Cortex of kidney (tissue), 1 donor: ENCODE measurements at places on chromosomes 5 and 9.

GRCh38 chr5:111165058-111165457, 59.1 kb upstream of the CAMK4 start:
- no peak for DNase-seq

- DNase-seq: no peak
Measured at GRCh38 chr9:114000671-114001409, 77.3 kb downstream of the AMBP start.

DNA sequence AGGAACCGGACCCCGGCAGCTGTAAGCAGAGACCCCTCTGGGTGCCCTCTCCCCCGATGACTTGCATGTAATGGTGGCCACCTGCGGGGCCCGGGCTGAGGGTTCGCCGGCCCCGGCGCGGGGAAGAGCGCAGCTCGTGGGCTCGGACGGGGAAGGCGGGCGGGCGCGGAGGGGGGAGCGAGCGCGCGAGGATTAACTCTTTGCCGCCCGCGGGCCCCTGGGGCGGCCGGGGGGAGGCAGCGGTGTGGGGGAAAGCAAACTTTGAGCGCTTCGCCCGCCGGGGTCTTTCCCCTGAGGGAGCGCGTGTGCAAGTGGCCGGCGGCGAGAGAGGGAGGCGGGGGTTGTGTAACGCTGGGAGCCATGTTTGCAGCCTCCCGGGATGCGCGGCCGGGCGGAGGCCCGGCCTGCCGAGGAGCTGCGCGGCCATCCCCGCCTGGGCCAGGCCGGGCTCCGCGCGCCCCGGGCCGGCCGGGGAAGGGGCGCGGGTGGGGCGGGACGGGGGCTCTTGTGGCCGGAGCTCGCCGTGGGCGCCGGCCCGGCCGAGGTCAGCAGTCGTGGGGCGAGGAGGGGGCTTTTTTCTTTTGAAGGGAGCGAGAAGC, 547 bp downstream of the ANP32B start:
- no peak for DNase-seq

DNA sequence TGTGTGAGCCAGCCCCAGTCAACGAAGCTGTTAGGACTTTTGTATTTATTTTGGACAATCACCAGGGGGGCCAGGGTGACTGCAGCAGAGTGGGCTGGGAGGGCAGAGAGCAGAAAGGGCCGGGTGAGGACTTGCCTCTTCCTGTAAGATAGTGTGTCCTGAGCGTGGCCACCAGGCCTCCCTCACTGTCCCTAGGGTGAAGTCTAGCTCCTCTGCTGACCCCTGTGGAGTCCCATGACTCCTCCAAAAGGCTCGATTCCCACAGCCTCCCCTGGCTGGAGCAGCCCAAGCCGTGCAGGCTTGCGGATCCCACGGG, 147.8 kb downstream of the RXRA start:
- DNase-seq: no peak

- no peak for DNase-seq
Measured at GRCh38 chr9:100759215-100759614, 181.3 kb downstream of the CAVIN4 start.

DNA sequence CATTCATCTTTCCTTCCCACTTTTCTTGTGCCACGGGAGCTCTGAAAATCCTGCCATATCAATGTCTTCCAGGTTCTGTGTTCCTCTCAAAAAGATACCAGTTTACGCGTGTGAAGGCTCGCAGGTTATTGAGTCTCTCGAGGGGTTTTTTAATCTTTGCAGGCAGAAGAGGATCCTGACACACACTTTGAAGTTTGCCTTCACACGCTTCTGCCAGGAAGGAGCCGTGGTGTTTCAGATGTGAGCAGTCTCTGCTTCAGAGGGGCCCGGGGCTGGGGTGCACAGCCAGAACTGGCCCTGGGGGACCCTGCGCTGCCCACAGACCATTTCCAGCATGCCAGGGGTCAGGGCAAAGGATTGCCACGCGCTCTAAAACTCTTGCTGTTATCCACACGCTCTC, 167.2 kb downstream of the TTLL11 start:
- DNase-seq: no peak

- DNase-seq: no peak
Measured at GRCh38 chr9:34370970-34371880, 5.5 kb downstream of the MYORG start.

- DNase-seq: no peak
Measured at GRCh38 chr5:180910735-180911134, 11.8 kb downstream of the BTNL8 start.

DNA sequence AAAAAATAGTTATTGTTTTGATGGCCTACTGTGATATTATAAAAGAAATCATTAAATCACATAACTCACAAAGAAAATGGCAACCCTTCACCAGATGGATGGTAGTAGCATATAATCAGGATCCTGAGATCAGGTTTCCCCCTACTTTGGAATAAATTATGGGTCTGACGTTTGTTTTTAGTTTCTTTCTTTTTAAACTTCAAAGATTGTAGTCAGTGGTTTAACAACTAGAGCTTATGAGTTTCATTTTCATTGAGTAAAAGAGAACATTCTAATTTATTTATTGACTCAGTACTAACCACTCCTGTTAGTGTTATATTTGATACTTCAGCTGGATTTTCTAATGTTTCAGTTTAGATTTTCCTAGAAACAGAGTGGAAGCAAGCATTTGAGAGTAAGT, 218.0 kb upstream of the PCSK5 start:
- DNase-seq: no peak

- no peak for DNase-seq
Measured at GRCh38 chr9:134591082-134591571, 50.5 kb upstream of the COL5A1 start.

DNA sequence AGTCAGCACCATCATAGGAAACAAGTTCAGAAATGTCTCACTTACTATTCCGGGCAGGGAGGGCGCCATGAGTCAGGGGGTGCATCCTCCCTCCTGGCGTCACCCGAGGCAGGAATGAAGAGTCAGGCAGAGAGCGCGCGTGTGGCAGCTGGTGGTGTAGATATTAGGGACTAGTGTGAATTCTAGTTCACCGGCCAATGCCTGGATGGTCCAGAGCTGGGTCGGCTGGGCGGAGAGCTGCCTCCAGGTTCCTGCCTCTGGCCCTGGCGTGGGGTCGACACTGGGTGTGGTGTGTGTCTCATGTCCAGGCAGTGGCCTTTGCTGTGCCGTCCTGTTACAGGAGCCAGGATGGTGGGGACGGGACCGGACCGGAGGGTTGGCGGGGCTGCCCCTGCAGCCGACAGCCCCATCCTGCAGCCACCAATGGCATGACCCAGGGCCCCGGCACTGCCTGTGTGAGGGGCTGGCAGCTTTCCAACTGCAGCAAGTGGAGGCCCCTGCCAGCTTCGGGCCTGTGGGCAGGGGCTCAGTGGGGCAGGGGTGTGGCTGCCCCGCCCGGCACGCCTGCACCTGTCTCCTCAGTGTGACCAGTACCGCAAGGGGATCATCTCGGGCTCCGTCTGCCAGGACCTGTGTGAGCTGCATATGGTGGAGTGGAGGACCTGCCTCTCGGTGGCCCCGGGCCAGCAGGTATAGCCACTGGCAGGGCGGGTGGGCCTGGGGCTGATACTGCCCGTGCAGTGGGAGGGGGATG, 9.1 kb downstream of the DIPK1B start:
- DNase-seq: no peak

DNA sequence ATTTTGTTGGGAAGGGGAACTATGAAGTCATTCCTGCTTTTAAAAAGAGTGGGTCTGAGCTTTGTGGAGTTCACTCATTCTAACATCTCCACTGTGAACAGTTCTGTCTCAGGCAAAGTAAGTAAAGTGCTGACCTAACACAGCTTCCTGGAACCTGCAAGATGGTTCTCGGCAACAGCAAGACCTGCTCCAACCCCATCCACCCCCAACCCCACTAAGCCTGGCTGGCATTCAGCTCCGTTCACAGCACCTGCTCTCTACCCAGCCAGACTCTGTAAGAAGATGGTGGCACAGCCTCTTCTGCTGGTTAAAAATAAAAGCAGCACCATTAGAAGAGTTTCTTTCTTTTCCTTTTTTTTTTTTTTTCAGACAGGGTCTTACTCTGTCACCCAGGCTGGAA, 42.0 kb downstream of the EPB41L4B start:
- no peak for DNase-seq

- DNase-seq: no peak
Measured at GRCh38 chr9:127183814-127184582, 61.6 kb upstream of the ANGPTL2 start.

DNA sequence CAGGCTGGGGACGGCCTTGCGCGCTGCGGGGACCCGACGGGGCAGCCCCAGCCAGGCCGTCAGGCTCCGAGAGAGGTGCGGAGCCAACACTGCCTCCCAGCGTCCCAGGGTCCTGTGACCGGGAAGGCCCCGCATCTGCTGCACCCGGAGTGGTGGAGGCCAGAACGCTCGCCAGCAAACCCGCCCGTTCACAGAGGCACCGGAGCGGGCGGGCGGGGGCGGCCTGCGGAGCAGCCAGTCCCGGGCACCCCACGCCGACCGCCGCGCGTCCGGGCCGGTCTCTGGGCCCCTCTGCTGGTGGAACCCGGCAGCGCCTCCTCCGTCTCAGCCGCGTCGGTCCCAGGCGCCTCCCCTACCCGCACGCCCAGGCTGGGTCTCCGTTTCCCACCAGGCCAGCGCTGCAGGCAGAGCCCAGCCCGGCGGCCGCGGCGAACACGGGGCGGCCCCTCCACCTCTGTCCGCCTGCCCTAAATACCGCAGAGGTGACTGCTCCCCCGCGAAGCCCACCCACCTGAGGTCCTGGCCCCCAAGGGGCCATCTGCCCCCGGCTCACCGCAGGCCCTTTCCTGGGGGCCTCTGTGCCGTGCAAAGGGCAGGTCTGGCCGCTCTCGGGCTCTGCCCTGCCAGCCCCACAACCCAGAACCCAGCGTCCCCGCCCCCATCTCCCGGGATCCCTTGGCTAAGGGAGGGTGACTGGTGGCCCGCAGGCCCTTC, 15.9 kb downstream of the EXD3 start:
- no peak for DNase-seq

DNA sequence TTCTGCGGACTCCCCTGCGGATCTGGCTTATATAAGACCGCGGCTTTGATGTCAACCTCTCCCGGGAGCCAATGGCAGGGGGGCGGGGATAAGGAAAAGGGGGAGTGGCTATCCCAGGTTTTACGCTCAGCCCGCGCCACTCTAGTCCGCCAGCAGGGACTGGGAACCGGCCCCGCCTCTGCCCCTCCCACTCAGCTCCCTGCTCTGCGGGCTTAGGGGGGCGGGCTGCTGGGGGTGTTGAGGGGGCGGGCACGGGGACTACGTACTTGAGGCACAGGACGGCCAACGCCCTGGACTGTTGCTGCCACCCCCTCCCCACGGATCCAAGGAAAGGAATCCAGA, at the start of gene HAND1:
Gene HAND1 (minus strand): TSS at position 4 of the 342 bp plus-strand sequence. CDS start 219 bp downstream, outside the sequence.
- no peak for DNase-seq

- no peak for DNase-seq
Measured at GRCh38 chr5:78727786-78728761, 79.5 kb upstream of the LHFPL2 start.
